Stimulated activated CD4-positive, alpha-beta T cell treated with anti-CD3 and anti-CD28 coated beads, Interleukin-12 subunit alpha, Interleukin-12 subunit beta, amount 100 ng/mL, for 4 hours (primary cell): ENCODE measurements at places on chromosomes 2 and 18.

- DNase-seq = no peak
Measured at GRCh38 chr2:102042196-102043081, 50.7 kb downstream of the IL1R2 start.

DNA sequence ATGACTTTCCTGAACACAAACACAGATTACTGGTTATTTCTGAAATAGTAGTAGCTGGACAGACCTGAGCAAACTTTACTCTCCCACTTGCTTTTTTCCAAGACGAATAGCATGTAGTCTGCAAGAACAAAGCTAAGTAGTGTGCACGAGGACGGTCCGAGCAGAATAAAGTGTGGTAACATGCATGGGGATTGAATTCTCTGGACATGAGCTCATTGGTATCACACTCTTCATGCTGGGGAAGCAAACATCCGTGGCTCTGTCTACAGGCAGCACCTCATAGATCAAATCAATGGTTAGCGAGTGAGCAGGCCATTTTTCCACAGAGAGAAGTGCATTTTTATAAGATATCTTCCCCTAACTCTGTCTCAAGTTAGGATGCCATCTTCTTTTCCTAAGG lies 164.8 kb upstream of the STK17B start:
- DNase-seq = no peak

GRCh38 chr2:211479536-211480150 lies 923.2 kb downstream of the CPS1 start:
- no peak for DNase-seq

DNA sequence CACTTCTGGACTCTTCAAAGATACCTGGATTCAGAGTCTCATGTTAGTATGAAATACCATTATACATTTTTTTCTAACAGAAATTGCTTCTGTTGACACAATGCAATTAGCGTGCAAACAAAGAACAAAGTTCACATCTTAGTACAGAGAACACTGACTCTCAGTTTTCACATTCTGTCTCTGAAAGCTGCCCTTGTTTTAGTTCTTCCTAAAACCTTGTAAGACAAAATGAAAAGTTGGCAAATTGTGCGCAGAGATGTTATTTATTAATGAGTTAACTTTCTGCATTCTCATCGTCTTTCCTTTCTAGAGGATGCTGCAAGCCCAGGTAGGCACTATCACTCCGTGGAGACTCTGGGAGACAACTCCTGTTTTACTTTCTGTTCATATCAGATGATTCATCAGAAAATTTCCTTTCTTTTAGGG lies 377.3 kb upstream of the POU3F3 start:
- DNase-seq = no peak

GRCh38 chr2:100230754-100231153 lies 88.4 kb upstream of the AFF3 start:
- no peak for DNase-seq

- DNase-seq = no peak
Measured at GRCh38 chr2:69138793-69139459, 125.9 kb downstream of the ANTXR1 start.

GRCh38 chr18:48735080-48735676 lies 196.3 kb downstream of the CTIF start:
- DNase-seq = no peak

DNA sequence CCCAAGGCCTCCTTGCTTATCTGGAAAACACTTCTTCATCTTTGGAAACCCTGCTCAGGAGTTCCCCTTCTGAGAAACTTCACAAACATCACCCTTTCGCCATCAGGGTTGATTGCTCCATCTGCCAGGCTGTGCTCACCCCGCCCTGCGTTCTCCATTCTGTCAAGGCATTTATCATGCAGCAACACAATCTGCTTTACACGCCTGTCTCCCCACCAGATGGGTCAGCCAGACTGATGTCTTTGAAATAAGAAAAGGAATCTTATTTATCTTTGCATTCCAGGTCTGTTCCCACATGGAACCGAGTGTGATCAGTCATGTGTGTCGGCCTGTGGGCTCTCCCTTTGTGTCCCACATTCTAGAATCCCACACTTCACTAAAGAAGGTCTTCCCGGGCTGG lies 110.0 kb upstream of the ARL4C start:
- DNase-seq = no peak

DNA sequence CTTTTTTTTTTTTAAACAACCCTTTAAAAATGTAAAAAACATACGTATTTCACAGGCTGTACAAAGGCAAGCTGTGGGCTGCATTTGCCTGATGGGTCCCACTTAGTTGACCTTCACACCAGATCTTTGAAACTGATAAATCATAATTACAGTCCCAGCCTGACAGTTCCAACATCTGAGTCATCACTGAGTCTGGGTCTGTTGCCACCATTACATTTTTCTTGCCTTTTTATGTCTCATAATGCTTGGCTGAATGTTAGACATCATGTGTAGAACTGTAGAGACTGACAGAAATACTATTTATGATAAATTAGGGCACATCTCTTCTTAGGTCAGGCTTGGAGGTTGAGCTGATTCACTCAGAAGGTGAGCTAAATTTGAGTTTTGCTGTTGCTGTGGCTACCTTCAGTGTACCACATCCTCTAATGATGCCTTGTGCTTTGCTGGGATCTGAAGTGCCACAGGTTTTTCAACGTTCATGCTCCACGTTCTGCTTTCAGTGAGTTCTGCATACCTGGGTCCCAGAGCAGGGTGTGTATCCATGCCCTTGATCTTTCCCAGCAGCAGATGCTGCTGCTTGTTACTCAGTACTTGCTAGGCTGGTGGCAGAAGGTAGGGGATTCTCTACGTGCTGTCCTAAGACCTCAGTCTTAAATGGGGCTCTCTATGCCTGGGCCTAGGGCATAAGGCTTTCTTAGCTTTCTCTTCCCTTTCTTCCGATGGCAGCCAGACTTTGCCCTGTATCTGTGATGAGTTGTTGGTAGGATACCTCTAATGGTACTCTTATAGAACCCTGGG lies 160.6 kb upstream of the SMAD7 start:
- no peak for DNase-seq
